CD4-positive, alpha-beta T cell (primary cell): ENCODE measurements at places on chromosomes 5 and 9. TPM values are rescaled to one million over a fixed set of nuclear protein-coding genes. Genes with fewer than 3 reads are reported as not detected.

Gene JAKMIP2
- total RNA-seq = 0.74 TPM

Gene RAB3C
- not detected for total RNA-seq

Gene CER1
- total RNA-seq = not detected

Gene TEX48
- total RNA-seq = not detected

GRCh38 chr5:79962575-79963222 lies 28.4 kb downstream of the MTX3 start:
- no peaks in the 10 kb centered on the region for H3K36me3 ChIP-seq
- DNase-seq = no peak
- no peak overlapping the region for H3K4me3 ChIP-seq
- no peaks in the 10 kb centered on the region for H3K27me3 ChIP-seq
- no peak overlapping the region for H3K27ac ChIP-seq

GRCh38 chr9:123081824-123082223 lies 48.4 kb downstream of the GPR21 start:
- DNase-seq = no peak
- no peaks in the 10 kb centered on the region for H3K4me1 ChIP-seq
- peaks cover 56% of the 10 kb centered on the region for H3K36me3 ChIP-seq
- H3K27ac ChIP-seq = no peak overlapping the region

- no peaks in the 10 kb centered on the region for H3K36me3 ChIP-seq
- no peak overlapping the region for H3K4me3 ChIP-seq
These were observed 8.7 kb upstream of the NDUFB6 start for GRCh38 chr9:32581512-32582143.

DNA sequence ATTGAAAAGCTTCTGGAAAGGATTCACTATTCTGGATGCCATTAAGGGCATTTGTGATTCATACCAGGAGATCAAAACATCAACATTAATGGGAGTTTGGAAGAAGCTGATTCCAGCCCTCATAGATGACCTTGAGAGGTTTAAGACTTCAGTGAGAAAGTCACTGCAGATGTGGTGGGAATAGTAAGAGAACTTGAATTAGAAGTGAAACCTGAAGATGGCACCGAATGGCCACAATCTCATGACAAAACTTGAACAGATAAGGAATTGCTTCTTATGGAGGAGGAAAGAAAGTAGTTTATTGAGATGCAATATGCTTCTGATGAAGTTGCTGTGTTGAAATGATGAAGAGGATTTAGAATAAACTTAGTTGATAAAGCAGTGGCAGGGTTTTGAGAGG lies 254.6 kb upstream of the SLC24A2 start:
- H3K4me3 ChIP-seq = peak overlapping the region; percentile 46
- H3K27ac ChIP-seq = peak overlapping the region; percentile 31
- H3K36me3 ChIP-seq = no peaks in the 10 kb centered on the region
- peaks cover 12% of the 10 kb centered on the region for H3K4me1 ChIP-seq

DNA sequence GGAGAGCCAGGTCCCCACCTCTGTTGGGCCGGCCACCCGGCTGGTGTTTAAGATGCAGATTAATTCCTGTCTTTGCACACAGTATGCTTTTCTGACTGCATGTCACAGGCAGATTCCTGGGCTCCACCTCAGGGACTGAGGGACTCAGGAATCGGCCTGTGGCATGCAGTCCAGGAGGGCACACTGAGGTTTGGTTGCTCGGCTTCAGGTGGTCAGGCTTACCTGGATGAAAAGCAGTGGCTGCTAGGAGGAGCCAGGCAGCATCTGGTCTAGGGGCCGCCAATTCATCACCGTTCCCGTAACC lies 1.1 kb downstream of the WDR5 start:
- no peak overlapping the region for H3K27ac ChIP-seq
- H3K4me1 ChIP-seq = peaks cover 47% of the 10 kb centered on the region
- peaks cover 21% of the 10 kb centered on the region for H3K36me3 ChIP-seq
- H3K4me3 ChIP-seq = peak overlapping the region; percentile 90

DNA sequence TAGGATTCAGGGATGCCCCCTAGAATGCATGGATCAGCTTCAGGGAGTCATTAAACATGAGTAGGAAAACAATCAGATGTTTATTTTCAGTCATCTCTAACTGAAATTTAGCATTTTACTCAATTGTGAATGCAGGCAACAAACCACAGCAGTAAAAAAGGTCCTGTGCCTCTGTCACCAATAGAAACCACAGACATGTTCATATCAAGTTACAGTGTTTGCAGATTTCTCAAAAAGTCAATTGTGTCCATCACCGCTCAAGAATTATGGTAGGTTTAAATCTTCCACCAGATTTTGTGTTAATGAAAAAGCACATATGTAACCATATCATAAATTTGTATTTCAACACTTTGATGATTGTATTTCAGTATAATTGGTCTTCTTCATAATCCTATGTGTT lies 68.4 kb upstream of the SLC1A1 start:
- H3K4me3 ChIP-seq = no peak overlapping the region
- H3K27me3 ChIP-seq = peaks cover 2% of the 10 kb centered on the region
- no peaks in the 10 kb centered on the region for H3K36me3 ChIP-seq
- H3K4me1 ChIP-seq = peaks cover 8% of the 10 kb centered on the region
- DNase-seq = no peak

GRCh38 chr5:140108093-140109017 lies 5.6 kb upstream of the PURA start:
- H3K27me3 ChIP-seq = peaks cover 11% of the 10 kb centered on the region
- peak overlapping the region; percentile 71 for H3K27ac ChIP-seq
- H3K4me3 ChIP-seq = peak overlapping the region; percentile 76
- H3K36me3 ChIP-seq = no peaks in the 10 kb centered on the region

GRCh38 chr5:160649304-160649703 lies 202.7 kb downstream of the ATP10B start:
- H3K27me3 ChIP-seq = no peaks in the 10 kb centered on the region
- no peak overlapping the region for H3K27ac ChIP-seq
- no peaks in the 10 kb centered on the region for H3K4me1 ChIP-seq
- DNase-seq = no peak
- no peaks in the 10 kb centered on the region for H3K36me3 ChIP-seq

GRCh38 chr5:2032432-2032831 lies 149.7 kb upstream of the IRX4 start:
- H3K4me3 ChIP-seq = no peak overlapping the region
- no peaks in the 10 kb centered on the region for H3K4me1 ChIP-seq
- H3K27me3 ChIP-seq = peaks cover 41% of the 10 kb centered on the region
- no peaks in the 10 kb centered on the region for H3K36me3 ChIP-seq
- no peak for DNase-seq

GRCh38 chr9:90301277-90301653 lies 341.4 kb downstream of the DIRAS2 start:
- H3K4me1 ChIP-seq = no peaks in the 10 kb centered on the region
- peaks cover 5% of the 10 kb centered on the region for H3K27me3 ChIP-seq
- no peak for DNase-seq
- H3K36me3 ChIP-seq = no peaks in the 10 kb centered on the region

DNA sequence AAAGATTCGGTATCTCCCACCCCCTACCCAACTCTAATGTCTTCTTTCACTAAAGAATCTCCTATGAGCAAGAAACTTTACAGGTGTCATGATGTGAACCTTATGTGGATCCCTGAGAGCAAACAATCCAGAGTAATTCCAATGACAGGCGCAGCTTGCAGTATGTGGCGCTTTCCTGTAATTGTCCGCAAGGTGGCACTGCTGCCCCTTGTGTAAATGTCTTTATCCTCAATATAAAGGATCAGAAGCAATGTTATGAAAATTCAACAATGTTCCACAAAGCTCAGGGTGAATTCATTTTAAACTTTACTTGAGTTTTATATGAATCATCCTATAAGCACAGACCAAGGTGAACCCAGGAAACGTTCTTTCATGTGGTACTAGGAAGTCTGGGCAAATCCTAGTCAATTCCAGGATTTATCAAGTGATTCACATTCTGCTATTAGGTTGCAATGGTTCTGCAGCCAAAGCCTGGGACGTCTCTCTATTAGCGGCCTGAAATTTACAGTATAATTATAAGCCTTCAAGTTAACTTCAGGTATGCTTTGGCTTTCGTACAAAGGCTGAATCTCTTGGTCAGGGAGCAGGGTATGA lies 113.7 kb downstream of the TRPM6 start:
- peak; percentile 49 for DNase-seq
- peaks cover 6% of the 10 kb centered on the region for H3K27me3 ChIP-seq
- no peaks in the 10 kb centered on the region for H3K4me1 ChIP-seq

DNA sequence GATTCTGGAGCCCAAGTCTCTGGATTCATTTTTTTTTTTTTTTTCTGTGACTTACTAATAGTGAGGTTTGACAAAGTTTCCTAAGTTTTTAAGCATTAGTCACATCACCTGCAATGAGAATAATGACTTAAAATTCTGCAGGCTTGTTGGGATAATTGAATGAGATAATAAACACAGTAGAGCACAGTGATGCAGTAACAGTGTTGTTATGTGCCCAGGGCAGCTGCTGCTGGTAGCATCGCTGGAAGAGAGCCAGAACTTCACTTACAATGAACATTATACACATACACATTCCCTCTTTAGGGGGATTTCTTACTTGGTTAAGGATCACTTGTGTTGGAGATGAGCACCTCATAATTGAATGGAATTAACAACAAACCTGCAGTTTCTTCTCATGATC lies 78.9 kb downstream of the ALDH7A1 start:
- no peak overlapping the region for H3K27ac ChIP-seq
- H3K36me3 ChIP-seq = no peaks in the 10 kb centered on the region
- no peak for DNase-seq
- H3K4me3 ChIP-seq = no peak overlapping the region
- H3K27me3 ChIP-seq = no peaks in the 10 kb centered on the region

DNA sequence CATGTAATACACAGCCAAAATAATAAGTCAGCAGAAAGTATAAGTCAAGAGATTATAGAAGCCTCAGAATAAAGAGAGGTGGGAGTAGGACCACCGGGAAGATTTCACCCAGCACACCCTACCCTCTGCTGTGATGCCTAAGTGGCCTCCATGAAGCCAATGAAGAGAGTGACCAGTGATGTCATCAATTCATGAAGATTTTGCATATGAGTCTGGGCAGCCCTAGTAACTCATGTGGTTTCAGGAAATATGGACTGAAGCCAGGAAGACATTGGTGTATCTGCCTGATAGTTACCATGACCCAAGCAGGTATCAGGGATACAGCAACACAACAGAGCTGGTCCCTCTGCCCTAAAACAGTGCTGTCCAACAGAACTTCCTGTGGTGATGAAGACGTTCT lies 135.3 kb downstream of the ADAMTS12 start:
- H3K36me3 ChIP-seq = no peaks in the 10 kb centered on the region
- H3K27ac ChIP-seq = no peak overlapping the region
- no peak overlapping the region for H3K4me3 ChIP-seq
- no peaks in the 10 kb centered on the region for H3K4me1 ChIP-seq
- DNase-seq = no peak
- no peaks in the 10 kb centered on the region for H3K27me3 ChIP-seq

GRCh38 chr9:3660936-3661335 lies 135.1 kb upstream of the RFX3 start:
- no peak for DNase-seq
- no peaks in the 10 kb centered on the region for H3K27me3 ChIP-seq

DNA sequence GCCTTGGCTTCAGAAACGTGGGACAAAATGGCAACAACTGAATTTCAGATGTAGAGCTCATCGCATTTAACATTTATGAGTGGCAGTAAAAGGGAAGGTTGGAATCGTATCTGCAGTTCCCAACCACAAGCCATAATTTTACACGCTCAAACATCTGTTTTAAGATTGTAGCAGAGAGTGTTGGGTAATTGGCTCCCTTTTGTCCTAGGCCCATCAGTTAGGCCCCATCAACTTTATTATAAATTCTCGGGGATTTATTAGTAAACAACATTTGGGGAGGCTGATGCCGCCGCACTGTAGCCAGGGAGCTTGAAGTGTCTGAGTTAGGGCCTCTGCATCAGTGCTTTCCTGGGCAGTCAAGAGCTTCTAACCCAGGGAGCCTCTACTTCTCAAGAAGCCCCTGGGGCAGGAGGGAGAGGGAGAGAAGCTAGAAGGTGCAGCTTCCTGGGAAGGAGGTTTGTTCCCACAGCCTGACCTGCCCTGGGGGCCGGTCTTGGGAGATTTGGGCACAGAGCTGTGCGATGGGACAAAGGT lies 66.2 kb downstream of the HSPA4 start:
- H3K4me1 ChIP-seq = no peaks in the 10 kb centered on the region
- no peaks in the 10 kb centered on the region for H3K27me3 ChIP-seq
- H3K4me3 ChIP-seq = no peak overlapping the region
- DNase-seq = no peak
- no peak overlapping the region for H3K27ac ChIP-seq

DNA sequence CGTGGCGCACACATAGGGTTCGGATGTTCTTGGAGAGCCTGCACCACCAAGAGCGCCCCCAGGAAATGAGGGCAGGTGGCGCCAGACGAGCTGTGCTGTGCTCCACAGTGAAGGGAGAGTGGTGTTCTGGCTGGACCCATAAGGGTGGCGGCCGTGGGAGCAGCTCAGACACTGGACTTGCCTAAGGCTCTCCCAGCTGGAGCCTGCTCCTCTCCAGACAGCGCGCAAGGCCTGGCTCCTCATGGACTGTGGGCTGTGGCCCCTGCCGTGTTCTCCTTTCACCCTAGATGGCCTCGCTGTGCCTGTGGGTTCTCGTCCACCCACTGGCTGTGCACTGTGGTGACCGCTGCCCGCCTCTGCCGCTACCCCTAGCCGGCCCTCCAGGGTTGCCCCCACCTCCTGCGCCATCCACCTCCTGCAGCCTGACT lies 92.9 kb downstream of the EHMT1 start:
- H3K4me1 ChIP-seq = peaks cover 49% of the 10 kb centered on the region
- no peaks in the 10 kb centered on the region for H3K27me3 ChIP-seq
- no peak overlapping the region for H3K4me3 ChIP-seq
- DNase-seq = no peak
- H3K27ac ChIP-seq = no peak overlapping the region

GRCh38 chr5:746258-746761 lies 38.2 kb downstream of the ZDHHC11B start:
- H3K36me3 ChIP-seq = no peaks in the 10 kb centered on the region
- no peak overlapping the region for H3K4me3 ChIP-seq
- H3K27me3 ChIP-seq = no peaks in the 10 kb centered on the region
- no peak for DNase-seq

GRCh38 chr5:123671711-123672456 lies 159.9 kb downstream of the CSNK1G3 start:
- no peaks in the 10 kb centered on the region for H3K27me3 ChIP-seq
- H3K4me1 ChIP-seq = no peaks in the 10 kb centered on the region
- H3K27ac ChIP-seq = no peak overlapping the region
- H3K36me3 ChIP-seq = no peaks in the 10 kb centered on the region

GRCh38 chr5:95959888-95960666 lies 1.6 kb downstream of the ELL2 start:
- H3K4me3 ChIP-seq = peak overlapping the region; percentile 66
- H3K27me3 ChIP-seq = no peaks in the 10 kb centered on the region
- H3K36me3 ChIP-seq = no peaks in the 10 kb centered on the region
- DNase-seq = no peak

GRCh38 chr5:169696621-169697510 lies 59.8 kb downstream of the DOCK2 start:
- no peak overlapping the region for H3K27ac ChIP-seq
- H3K36me3 ChIP-seq = peaks cover 97% of the 10 kb centered on the region
- no peak overlapping the region for H3K4me3 ChIP-seq
- no peaks in the 10 kb centered on the region for H3K4me1 ChIP-seq
- DNase-seq = no peak
- H3K27me3 ChIP-seq = no peaks in the 10 kb centered on the region
